ENCODE measurements at places on chromosomes 3 and 15.

- DNase-seq, result no peak
Measured at GRCh38 chr3:882533-882932, 210.3 kb upstream of the CNTN6 start.

DNA sequence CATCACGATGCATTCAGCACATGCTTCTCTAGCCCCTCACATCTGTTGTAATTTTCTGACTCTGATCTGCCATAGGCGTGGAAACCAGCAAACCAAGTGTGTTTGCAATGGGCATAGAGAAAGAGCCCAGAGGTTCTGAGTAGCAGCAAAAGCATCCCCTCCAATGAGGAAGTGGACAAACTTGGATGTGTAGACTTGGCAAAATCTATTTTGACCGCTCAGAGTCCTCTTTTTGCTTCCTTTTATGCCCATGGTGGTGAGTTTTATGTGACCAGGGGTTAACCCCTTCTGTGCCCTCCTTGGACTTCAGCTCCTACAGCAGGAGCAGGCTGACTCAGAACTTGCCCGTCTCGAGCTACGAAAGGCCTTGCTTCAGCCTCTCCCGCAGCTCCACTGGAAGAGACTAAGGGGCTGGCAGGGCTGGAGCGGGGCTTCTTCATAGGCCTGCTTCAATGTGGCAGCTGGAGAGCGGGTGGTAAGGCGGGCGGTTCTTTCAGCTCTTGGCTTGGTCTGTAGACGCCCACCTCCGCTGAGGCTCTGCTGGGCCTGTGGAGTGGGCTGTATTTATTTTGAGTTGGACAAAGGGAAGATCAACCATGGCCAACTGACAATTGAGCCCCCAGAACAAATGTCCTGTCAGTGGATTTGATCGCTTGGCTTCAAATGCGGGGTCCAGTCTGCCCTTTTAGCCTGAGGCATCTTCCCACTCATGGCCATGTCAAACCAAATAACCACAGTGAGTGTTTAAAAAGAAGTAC, 6.5 kb upstream of the ETV5 start:
- no peak for DNase-seq

- DNase-seq, result no peak
Measured at GRCh38 chr3:123817413-123817812, 66.7 kb downstream of the MYLK start.

DNA sequence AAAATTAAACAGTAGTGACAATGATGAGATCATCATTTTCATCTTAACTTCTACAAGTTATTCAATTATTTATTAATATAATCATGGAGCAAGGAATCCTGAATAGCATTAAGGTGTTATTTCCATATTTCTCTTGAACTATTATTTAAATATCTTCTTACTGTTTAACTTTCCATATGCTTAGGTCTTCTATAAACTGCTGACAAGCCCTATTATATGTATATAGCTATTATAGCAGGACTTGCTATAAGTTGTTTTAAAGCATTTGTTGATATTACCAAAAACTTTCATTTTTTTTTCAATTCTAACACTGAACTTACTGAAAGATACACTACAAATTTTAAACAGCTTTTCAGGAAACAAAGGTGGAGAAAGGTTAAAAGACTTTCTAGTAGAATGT, 76.7 kb downstream of the PLD1 start:
- DNase-seq, result no peak

DNA sequence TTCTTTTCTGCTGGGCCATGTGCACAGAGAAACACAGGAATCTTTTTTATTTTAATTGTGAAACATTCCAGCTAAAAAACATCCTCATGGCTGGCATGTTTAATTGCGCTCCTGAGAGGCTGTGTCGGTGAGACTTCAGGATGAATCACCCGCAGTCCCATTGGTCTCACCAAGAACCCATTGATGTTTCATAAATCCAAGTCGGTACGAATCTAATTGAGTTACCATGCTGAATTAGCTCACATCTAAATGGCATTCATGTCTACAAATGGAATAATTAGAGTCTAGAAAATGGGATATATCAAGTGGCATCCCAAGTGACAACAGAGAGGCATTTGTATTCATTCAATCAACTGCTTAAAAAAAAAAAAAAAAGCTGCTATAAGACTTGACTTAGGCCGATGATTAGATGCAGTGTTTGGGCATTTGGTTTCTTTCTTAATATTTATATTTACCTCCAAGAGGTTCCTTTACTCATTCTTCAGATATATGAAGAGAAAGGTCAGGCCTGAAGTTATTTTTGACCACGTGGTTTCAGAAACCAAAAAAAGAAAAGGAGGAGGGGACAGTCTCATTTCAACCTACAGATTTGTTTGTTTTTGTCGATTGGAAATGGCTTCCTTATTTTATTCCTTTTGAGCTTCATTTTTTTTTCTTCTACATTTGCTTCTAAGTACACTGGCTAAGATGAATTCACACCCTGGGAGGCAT, 79.1 kb upstream of the FOXB1 start:
- DNase-seq, result no peak

Measured in SK-N-SH (cell line).